ENCODE measurements at places on chromosomes 11 and 22.

- DNase-seq: no peak
These were observed 111.4 kb upstream of the TBCEL start for GRCh38 chr11:120912504-120912903.

DNA sequence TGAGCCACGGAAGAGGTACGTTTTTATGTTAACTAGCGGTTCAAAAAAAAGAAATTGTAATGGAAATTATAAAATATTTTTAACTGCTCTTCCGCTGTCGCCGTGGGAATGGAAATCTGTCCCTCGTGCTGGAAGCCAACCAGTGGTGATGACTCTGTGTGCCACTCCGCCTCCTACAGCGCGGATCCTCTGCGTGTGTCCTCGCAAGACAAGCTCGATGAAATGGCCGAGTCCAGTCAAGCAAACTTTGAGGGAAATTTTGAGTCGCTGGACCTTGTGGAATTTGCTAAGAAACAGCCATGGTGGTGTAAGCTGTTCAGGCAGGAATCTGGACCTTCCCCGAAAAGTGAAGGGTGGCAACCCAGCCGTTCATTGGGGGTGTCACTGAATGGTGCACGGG, 2.9 kb upstream of the CBX7 start:
- no peak for DNase-seq

DNA sequence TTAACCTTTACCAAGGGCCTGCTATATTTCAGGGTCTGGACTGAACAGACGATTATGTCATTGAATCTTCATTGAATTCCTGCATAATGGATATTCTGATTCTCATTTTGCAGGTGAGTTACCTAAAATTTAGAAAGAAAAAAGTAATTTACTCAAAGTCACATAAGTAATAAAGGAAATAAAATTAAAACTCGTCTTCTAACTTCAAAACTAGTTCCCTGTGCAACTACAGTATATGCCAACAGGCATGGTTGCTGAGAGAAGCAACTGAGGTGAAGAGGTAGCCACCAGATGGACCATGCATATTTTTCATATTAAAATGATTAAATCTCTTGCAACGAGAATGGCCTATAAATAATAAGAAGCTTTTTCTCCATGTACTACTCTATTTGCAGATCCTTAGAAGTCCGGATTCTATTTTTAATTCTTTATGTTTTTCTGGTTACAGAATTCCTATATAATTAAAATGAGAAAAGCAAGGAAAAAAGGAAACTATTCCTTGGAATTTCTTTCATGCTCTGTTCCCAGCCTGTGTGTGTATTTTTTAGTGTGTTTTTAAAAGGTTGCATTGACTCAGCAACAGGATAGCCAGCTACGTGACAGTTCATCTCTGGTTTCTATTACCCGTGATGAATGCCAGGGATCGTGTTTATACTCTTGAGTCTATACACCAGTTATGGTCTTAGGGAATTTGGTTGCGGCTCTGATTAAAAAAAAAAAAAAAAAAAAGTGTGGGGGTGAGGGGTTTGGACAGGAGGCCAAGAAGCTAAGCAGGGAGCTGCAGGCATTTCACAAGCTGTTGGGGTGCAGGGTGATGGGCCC, 186.8 kb downstream of the ETS1 start:
- no peak for DNase-seq

DNA sequence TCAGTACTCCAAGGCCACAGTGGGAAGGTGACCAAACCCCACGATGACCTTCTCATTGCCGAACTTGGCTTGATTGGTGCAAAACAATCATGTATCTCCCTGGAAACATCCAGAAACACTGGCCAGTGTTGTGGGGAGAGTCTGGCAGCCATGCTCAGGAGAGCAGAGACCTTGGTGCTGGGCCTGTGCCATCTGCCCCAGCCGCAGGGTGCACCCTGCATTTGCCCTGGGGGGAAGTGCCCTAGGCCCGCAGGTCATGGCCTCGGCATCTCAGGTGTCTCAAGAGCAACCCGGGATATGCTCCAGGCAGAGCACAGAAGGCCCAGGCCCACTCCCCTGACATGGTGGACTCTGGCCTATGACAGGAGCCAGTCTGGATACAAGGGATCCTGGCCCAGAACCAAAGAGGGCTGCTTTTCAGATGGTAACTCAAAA, 23.7 kb downstream of the ARVCF start:
- no peak for DNase-seq

GRCh38 chr22:27222178-27222577, 564.8 kb downstream of the MIAT start:
- no peak for DNase-seq

DNA sequence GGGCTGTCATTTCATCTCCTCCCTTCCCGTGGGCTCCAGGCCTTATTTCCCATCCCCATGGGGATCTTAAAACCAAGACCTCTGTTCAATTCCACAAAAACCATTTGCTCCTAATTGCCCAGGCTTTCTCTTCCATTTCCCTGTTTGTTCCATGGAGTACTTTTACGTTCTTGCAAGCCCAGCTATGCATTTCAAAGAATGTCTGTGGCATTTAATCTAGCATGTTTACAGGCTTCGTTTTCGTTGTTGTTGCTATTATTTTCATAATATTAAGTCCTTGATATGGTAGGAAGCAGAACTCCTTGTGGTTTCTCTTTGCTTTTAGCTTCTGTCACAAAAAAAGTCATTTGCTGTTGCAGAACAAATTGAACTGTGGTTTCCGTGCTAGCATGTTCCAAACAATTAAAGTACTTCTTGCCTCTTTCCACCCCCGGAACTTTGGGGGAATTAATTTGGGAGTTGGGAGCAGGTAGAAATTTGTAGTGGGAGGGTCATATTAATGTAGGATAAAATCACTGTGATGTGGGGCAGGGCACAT, 68.1 kb upstream of the SLC22A12 start:
- no peak for DNase-seq

GRCh38 chr22:22657712-22658111, 13.3 kb downstream of the GGTLC2 start:
- no peak for DNase-seq

GRCh38 chr11:3104051-3104714, 47.0 kb upstream of the CARS1 start:
- no peak for DNase-seq

DNA sequence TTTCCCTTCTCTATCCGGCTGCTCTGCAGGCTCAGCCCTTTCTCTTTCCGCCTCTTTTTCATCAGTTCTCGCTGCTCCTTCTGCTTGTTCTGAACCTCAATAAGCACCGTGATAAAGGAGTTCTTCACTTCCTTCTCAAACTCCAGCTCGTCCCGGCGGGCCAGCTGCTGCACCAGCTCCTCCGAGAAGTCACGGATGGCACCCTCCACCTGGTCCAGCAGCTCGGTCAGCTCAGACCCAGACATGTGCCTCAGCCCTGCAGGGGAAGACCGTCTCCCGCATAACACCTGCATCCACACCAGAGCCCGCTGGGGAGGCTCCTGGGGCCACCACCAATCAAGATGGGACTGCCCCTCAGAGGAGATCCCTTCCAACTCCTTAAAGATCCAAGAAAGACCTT, 40.2 kb downstream of the FEZ1 start:
- DNase-seq: no peak

DNA sequence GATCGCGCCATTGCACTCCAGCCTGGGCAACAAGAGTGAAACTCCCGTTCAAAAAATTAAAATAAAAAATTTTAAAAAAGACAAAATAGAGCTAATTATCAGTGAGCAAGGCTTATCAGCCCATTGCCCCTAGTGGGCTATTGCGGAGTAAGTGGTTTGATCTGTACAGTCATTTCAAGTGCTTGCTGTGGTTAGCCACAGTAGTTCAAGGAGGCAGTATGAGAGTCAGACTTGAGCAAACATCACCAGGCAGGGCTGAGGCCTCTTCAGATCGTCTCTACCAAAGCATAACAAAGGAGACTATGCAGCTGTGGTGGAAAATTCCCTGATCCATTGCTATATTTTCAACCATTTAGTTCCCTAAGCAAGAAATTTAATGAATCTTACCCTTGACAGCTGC, 4.3 kb upstream of the SBF2 start:
- DNase-seq: no peak

- no peak for DNase-seq
These were observed 64.2 kb downstream of the NFAM1 start for GRCh38 chr22:42367980-42368378.

Data from prostate gland (tissue), 2 donors.